ENCODE measurements at places on chromosomes 7 and 10.

- no peak for DNase-seq
Observed at GRCh38 chr7:112422842-112423496, 27.3 kb upstream of the IFRD1 start.

- DNase-seq: no peak
Observed at GRCh38 chr10:44954042-44954441, 5.6 kb upstream of the RASSF4 start.

GRCh38 chr10:96606216-96606615, 19.4 kb upstream of the TM9SF3 start:
- DNase-seq: no peak

DNA sequence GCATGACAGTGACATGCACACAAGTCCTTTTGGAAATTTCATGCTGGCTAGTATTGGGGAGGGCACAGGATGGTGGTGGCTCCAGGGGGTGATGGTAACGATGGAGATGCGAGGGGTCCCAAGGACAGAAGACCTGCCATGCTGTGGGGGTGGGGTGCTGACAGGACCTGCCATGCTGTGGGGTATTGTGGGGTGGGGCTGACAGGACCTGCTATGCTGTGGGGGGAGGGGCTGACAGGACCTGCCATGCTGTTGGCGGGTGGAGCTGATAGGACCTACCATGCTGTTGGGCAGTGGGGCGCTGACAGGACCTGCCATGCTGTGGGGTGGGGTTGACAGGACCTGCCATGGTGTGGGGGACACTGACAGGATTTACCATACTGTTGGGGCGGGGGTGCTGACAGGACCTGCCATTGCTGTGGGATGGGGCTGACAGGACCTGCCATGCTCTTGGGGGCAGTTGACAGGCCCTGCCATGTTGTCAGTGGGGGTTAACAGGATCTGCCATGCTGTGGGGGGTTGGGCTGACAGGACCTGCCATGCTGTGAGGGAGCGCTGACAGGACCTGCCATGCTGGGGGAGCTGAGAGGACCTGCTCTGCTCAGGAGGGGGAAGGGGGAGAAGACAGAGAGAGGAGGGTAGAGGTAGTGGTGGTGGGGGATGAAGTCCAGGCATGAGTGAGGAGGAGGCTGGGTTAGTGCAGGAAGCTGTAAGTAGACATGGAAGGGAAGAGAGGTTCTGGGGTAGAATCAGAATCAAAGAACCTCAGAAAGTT, 36.2 kb upstream of the RET start:
- no peak for DNase-seq

- no peak for DNase-seq
Observed at GRCh38 chr10:20446561-20447193, 450.4 kb downstream of the NEBL start.

- DNase-seq: no peak
Observed at GRCh38 chr10:15737656-15738055, 17.9 kb upstream of the ITGA8 start.

DNA sequence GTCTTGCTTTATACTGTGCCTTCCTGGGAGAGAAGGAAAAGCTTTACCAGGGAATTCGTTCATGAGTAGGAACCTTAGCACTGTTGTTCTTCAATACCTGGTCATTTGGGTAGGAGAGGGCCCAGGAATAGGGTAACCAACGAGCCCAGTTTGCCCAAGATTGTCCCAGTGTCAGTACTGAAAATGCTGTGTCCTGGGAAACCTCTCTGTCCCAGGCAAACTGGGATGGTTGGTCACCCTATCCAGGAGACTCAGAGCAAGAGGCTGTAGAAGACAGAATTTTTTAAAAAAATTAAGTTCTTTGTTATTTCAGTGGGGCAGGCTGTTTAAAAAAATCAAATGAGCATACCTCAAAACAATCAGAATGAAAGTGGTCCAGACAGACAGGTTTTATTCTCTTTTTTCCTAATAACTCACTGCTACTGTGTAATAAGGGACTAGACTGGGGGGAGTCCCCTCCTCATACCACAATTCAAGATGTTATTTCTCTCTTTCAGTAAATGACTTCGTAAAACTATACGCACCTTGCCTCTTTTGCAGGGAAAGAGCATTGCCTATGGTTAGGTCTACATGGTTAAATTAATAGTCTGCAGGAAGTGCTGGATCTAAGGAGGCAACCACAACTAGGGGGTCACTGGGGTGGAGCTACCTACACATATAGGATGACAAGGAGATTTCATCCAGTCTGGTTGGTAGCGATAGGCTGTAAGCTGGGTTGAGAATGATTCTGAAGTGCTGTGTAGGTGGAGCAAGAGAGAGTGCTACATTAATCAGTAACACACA, 41.1 kb upstream of the FAM133B start:
- no peak for DNase-seq

DNA sequence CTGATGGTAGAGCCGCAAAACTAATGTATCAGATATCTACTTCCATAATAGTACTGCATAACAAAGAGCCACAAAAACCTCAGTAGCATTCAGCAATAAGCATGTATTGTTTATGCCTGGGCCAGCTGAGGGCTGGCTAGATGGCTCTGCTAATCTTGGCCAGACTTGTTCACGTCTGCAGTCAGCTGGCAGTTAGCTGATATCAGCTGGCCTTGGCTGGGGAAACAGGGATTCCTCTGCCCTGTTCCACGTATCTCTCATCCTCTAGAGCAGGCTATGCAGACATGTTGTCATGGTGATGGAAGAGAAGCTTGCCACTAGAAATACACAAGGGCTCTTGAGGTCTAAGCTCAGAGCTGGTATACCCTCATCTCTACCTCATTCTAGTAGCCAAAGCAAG, 62.9 kb downstream of the GRM8 start:
- DNase-seq: no peak

- DNase-seq: no peak
Observed at GRCh38 chr7:83655951-83656556, 7.1 kb upstream of the SEMA3E start.

GRCh38 chr10:5691786-5692185, 7.1 kb downstream of the TASOR2 start:
- no peak for DNase-seq

DNA sequence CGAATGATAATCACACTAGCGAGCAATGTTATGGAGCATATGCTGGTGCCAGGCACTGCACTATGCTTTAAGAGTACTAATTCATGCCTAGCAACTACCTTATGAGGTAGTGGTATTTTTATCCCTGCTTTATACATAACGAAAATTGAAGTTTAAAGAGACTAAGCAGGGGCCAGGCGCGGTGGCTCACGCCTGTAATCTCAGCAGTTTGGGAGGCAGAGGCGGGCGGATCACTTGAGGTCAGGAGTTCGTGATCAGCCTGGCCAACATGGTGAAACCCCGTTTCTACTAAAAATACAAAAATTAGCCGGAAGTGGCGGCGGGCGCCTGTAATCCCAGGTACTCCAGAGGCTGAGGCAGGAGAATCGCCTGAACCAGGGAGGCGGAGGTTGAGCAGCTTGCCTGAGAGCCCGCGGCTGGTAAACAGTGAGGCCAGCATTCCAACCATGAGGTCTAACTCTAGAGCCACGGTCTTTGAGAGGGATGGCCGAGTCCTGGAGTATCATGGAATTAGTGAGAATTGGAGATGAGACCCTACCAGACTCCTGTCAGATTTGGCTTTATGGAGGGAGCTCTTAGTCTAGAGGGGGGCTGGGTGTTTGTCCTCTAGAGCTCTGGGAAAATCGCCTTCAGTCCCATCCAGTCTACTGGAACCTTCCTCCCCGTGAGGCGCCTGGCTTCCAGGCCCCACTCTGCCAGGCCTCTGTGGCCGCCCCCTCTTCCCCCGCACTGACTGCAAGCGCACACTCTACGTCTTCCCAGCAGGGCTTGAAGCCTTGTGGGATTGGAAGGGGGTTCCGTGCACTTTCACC, 11.6 kb downstream of the TLX1 start:
- no peak for DNase-seq

- DNase-seq: no peak
Observed at GRCh38 chr7:138902161-138902560, 79.0 kb downstream of the KIAA1549 start.

DNA sequence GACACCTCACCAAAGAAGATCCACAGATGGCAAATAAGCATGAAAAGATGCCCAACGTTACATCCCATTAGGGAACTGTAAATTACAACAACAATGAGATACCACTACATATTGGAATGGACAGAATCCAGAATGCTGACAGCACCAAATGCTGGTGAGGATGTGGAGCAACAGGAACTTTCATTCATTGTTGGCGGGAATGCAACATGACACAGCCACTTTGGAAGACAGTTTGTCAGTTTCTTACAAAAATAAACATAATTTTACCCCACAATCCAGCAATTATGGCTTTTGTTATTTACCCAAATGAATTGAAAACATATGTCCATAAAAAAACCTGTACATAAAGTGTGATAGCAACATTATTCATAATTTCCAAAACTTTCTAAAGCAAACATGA, 176.8 kb downstream of the C7orf25 start:
- no peak for DNase-seq
